ENCODE measurements at places on chromosomes 2 and 18.

GRCh38 chr2:20621366-20622295, 29.3 kb downstream of the HS1BP3 start:
- DNase-seq = no peak

DNA sequence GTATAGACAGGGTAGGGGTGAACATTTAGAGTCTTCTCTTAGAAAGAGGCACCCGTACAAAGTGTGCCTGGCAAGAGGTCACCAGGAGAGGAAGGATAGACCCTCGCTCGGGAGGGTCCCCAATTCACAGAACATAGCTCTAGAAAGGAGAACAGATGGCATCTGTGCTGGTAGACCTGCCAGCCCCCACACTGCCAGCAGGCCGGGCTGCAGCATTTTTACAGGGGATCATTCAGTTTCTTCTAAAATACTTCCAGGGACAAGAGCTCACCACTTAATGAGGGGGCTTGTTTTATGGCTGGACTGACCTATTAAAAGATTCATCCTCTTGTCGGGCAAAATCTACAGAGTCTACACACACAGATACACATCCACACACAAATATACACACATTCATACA, 149.9 kb downstream of the SEPTIN10 start:
- DNase-seq = no peak

GRCh38 chr2:30127016-30127893, 19.6 kb upstream of the YPEL5 start:
- peak; percentile 35 for DNase-seq

GRCh38 chr2:128867936-128868636, 549.4 kb upstream of the HS6ST1 start:
- DNase-seq = no peak
